ENCODE measurements at places on chromosomes 4 and X.
A peak's percentile ranks its signal among the peaks of the same experiment; 100 is the strongest.

DNA sequence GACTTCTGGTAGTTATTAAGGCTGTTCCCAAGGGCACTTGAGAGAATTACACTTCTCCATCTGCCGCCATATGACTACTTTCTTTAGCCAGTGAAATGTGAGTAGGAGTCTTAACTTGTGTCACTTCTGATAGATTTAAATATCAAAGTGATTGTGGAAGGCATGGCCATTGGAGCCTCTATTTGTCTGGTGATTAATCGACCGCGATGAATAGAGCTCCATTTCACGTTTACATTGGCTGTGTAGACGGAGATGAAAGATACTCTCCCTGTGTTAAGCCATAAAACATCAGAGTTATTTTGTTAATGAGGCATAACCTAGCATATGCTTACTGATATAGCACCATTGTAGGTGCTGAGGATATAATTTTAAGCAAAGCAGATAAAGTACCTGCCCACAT is 852.4 kb downstream of the CCSER1 start:
- no peak for DNase-seq

DNA sequence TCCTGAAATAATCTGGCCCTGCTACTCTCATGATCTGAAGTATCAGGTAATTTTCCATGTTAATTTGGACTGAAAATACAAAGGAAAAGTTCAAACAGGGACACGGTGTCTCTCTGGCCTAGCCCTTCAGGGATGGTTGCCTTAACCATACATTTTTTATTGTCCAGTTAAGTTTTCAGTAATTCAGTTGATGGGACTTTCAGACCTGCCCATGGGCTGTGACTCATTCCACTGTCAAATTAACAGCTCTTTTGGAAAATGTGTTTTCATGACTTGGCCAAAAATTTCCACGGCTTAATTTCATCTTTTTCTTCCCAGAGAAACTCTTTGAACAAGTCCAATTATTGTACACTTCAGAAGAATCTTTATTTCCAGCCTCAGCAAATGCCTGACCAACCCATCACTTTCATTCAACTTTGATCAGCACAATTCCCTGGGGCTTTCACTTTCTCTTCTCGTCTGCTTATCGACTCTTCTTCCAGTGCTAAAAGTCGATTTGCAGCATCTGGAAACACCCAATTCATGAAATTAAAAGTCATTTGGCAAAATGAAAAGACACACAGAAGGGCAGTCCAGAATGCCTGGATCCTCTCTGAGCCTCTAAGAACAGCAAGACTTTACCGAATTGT is 293.9 kb downstream of the RAB28 start:
- DNase-seq: no peak

GRCh38 chr4:150268444-150268843 is 190.2 kb downstream of the DCLK2 start:
- DNase-seq: no peak

- no peak for DNase-seq
Measured at GRCh38 chr4:187999406-187999932, 3.9 kb downstream of the ZFP42 start.

GRCh38 chr4:80459918-80460473 is 124.5 kb downstream of the CFAP299 start:
- no peak for DNase-seq

GRCh38 chr4:183445097-183445428 is 627 bp downstream of the CDKN2AIP start:
- DNase-seq: no peak

DNA sequence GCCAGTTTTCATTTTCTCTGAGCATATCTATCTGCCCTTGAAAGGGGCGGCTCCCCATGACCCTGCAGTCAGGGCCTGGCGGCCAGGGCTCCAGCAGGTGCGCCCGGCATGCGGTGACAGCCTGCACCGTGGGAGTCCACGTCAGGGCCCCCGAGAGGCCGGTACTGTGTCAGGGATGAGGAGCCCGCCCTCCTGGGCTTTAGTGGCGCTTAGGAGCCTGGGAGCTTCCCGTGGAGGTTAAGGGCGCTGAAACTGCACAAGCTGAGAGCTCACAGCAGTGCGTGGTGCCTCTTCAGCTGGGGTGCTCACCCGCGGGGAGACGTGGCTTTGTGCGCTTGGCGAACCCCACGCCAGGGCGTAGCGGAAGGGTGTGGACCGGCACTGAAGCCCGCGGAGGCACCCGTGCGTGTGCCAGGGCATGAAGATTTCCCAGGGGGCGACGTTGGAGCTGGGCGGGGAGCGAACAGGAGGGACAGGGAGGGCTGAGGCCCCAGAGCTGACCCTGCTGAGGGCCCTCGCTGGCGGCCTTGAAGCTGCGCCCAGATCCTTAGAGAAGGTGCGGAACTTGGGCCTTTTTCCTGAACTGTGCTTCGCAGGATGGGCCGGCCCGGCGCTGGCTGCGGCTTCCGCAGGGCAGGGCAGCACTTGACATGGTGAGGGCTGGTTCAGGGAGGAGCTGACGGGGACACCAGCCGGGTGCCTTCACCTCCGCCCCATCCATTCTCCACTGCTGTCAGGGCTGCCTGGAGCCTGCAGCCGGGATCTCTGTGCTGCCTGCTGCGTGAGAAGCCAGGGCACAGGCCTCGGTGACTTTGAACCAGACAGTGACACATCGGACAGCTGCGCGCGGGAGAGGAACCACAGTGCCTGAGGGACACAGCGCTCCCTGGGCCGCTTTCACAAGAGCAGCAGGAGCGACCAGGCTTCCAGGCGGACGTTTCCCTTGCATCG is 32.9 kb downstream of the HTT-AS start:
- DNase-seq: no peak

DNA sequence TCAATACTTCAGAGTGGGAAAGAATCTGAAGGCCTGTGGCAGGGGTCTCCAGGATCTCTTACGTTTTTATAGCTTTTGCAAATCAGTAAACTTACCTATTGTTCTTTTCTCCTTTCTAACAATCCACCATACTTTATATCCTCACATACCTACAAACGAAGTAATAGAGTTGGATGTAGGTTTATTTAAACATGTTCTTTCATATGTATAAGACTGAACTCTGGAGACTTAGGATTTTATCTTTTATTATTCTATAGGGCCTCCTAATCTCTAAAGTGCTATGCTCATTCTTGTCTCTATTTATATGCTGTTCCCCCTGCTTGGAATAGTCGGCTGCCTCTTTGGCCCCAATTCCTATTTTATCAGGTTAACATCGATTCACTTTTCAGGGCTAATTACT is 43.8 kb upstream of the NUDT6 start:
- DNase-seq: no peak

DNA sequence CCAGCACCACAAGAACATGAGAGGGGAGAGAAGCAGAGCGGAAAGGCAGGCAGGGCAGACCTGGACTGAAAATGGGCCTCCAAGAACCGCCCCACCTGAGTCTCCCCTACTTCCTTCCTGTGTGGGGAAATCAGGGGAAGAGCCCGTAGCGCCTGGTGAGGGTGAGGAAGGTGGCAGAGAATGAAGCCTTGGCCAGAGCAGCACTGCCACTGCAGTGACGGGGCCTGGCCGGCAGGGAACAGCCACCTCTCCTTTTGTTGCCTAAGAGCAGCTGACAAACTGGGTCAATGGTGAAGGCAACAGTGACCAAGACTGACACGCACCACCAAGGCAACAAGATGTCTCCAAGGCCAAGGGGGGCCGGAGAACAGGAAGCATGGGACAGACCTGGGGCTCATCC is 58.4 kb upstream of the CBR4 start:
- DNase-seq: no peak

GRCh38 chr4:121360495-121360894 is 20.3 kb downstream of the QRFPR start:
- no peak for DNase-seq

DNA sequence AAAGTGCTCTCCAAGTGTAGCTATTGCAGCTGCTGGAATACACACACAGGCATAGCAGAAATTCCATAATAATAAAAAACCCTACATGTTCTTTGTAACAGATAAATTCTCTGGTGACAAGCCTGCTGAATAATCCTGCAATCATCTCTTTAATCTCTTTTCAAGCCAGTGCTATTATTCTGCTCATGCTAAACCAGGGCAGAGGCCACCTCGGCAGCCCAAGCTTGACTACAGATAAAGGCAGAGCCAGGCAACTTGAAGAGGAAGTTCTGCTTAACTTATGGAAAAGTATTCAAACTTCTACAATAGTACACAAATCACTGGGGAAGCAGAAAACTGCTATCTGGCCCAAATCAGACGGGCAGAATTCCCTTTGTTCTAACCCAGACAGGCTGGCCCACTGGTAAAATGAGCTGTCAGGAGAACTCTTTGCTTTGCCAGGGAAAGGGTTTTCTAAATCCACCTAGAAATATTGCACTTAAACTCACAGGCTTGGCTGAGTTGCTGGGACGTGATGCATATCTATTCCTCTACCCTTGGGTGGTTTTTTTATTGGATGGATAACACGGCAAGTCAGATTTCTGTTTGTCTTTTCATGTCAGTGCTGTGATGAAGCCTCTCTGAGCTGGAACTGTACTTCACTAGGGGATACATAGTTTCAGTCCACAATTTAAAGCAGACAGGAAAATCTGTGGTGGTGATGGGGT is 70.5 kb downstream of the GATB start:
- DNase-seq: no peak

- DNase-seq: no peak
Measured at GRCh38 chrX:21376636-21377035, 2.4 kb downstream of the CNKSR2 start.

DNA sequence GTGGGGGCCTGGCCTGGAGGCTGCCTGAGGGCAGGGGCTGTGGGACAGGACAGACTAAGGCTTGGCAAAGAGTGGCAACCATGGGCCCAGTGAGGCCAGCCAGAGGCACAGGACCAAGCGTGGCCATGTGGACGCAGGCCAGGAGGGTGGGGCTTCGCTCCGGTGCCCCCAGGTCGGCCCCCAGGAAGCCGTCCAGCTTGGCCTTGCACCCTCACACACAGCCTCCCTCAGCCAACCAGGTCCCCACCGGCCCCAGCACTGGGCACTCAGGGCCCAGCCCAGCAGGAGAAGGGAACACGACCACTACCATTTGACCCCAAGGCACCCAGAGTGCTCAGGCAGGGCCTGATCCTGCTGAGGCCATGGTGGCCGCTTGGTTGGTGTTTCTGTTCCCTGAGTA is 57.2 kb downstream of the FAM53A start:
- DNase-seq: no peak

- DNase-seq: no peak
Measured at GRCh38 chr4:5999356-5999755, 18.9 kb downstream of the C4orf50 start.

DNA sequence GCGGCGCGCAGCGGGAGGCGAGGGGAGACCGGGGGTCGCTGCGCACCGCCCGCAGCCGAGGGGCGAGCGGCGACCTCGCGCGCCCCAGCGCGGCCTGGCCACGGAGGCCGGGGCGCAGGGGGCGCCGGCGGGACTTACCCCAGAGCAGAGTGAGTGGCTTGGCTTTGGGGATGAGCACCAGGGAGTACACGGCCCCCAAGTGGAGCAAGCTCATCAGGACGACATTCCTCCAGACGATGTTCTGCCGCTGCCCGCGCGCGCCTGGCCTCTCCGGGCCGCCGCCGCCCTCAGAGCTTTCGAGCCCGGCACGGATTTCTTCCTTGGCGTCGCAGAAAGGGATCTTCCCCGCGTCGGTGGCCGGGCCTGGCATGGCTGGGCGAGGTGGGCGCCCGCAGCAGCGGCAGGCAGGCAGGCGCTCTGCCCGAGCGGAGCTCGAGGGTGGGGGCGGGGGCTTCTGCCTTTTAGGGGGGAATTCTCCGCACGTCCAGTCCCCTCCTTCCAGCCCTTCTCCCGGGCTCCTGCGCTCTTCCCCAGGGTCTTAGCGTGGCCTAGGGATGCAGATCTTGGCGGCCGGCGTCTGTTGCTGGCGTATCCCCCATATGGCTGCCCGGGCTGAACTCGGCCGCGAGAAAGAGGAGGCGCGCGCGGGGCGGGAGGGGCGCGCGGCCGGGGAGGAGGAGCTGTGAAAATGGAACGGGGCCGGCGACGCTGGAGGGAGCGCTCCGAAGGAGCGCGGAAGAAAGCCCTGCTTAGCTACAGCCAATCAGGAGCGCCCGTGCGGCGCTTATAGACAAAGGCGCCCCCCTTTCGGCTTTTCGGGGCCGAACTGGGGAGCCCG is at the start of gene SCD5:
Gene SCD5, minus strand, starts transcription at position 629 of the 838 bp plus-strand sequence. Its CDS starts 259 bp downstream, at position 370.
- DNase-seq: no peak

- DNase-seq: no peak
Measured at GRCh38 chrX:47499293-47499692, 16.3 kb upstream of the ZNF41 start.

GRCh38 chr4:88104902-88105610 is 53.4 kb downstream of the ABCG2 start:
- no peak for DNase-seq

DNA sequence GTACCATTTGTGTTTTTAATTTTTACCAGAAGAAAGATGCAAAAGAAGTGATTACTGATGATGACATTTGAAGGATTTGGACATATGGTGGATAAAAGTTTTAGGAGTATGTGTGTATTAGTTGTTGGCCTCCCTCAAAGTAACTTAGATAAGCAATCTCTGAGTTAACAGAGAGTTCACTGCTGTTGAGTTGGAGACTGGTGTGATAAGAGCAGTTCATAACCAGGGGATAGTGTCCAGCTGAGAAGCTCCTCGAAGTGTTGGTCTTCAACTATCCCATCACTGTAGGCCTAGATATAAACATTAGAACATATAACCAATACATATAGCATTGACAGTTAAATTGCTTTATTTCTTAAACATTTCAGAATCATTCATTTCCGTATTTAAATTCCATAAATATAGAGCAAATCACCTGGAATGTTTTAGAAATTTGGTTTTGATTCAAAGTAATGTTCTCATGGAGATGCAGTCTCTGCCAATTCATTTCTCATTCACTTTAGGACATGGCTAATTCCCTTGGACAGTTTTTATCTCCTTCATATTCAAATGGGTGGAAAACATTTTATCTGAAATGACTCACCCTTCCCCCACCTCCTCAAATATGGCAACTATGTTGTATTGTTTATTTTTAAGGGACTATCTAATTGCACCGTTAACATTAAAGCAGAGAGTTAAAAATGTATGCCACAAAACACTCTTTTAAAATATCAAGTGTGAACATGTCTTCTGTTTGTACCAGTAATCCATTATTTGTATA is 136.8 kb upstream of the SLC4A4 start:
- DNase-seq: no peak

DNA sequence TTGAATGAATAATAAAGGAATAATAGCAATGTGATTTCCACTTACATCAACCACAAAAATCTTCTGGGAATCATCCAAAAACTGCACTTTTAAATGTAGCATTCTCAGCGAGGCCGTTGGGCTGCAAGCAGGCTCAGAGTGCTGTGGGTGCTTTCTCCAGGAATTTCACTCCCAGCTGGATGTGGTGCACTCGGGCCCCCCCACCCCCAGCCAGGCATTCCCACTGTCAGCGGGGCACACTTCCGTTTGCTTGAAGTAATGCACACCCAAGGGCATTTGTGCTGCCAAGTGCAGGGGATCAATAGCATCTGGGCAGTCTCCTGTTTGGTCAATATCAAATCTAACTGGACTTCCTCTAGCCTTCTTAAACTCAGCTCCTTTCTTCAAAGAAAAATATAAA is at the start of gene FRMD7:
Gene FRMD7, minus strand, starts transcription at position 278 of the 400 bp plus-strand sequence. Its CDS starts 176 bp downstream, at position 102.
- DNase-seq: no peak

GRCh38 chr4:184417802-184418511 is 56.4 kb downstream of the IRF2 start:
- DNase-seq: peak; percentile 78

Measured in GM12878 (cell line).